CD4-positive, alpha-beta T cell treated with Interleukin-10 for 1 hour (primary cell): ENCODE measurements at places on chromosomes 16 and 17.

DNA sequence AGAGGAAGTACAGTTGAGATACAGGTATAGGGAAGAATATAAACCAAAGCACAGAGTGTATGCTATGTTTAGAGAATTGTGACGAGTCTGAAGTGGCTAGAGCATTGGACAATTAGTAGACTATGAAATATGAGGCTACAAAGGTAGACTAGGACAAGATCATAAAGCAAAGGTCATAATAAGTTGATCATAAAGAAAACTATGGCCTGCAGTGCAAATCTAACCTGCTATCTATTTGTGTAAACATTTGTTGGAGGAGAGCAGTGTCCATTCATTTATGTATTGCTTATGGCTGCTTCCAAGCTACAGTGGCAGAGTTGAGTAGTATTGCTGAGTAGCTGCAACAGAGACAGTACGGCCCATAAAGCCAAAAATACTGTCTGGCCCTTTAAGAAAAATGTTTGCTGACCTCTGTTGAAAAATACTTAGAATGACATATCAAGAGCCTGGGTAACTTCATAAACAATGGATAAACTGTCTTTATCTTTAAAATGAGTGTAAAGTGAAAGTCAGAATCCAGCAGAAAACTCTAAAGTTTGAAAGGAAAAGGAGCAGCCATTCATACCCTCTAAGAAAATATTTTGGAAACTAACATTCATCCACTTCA is 14.5 kb upstream of the OR1E2 start:
- no peak for DNase-seq

GRCh38 chr17:67779098-67779672 is 46.1 kb upstream of the BPTF start:
- DNase-seq: peak; percentile 19

DNA sequence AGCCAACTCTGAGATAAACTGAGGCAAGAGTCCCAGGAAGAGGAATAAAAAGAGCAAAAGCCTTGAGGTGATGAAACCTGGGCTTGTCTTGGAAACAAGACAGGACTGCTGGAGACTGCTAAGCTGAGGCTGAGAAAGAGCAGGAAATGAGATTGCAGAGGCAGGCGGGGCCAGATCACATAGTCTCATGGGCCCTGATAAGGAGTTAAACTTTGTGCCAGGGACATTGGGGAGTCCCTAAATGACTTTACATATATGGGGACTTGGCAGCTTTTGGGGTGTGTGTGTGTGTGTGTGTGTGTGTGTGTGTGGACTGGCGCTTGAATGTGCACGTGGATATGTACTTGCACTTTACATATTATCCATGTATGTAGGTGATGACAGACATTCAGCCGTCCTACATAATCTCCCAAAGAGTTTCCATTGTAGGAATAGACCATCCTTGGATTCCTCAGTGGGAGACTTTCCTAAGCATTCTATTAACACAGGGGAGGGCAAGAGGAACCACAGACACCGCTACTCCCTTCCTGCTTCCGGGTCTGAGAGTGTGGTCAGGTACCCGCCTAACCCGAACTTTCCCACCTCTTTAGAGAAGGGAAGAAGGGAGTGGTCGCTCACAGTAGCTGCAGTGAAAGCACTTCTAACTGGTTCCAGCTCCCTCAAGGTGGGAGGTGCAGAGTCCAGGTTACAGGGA is 123.1 kb downstream of the LYRM1 start:
- peak; percentile 7 for DNase-seq

- no peak for DNase-seq
Observed at GRCh38 chr17:81522491-81523401, 5.4 kb upstream of the FSCN2 start.

GRCh38 chr17:42107124-42107523 is 5.4 kb downstream of the DHX58 start:
- no peak for DNase-seq

GRCh38 chr17:64056269-64057005 is 36.0 kb upstream of the ICAM2 start:
- no peak for DNase-seq
